NCI-H1417 treated with DMSO at 0.1 percent for 48 hours (cell line): ENCODE measurements at places on chromosomes 7 and 10.

DNA sequence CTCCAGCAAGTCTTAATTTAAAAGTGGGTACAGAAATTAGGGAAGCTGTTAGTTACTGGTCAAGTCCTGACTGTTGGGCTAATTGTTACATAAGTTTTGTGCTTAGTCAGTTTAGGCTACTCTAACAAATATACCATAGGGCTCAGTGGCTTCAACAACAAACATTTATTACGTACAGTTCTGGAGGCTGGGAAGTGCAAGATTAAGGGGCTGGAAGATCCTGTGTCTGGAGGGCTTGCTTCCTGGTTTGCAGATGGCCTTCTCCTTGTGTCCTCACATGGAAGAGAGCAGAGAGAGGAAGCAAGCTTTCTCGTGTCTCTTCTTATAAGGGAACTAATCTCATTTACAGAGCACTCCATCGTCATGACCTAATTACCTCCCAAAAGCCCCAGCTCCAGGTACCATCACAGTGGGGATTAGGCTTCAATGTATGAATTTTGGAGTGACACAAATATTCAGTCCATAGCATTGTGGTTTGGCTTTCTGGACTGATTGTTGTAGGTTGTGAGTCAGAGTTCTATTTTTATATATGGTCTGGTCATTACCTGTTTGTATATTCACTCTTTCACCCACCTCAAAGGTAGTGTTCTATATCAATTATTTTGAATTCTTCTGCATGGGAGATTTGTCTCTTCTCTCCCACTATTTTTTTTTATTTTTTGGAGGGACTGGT, 17.1 kb downstream of the ST7 start:
- no peak for DNase-seq

DNA sequence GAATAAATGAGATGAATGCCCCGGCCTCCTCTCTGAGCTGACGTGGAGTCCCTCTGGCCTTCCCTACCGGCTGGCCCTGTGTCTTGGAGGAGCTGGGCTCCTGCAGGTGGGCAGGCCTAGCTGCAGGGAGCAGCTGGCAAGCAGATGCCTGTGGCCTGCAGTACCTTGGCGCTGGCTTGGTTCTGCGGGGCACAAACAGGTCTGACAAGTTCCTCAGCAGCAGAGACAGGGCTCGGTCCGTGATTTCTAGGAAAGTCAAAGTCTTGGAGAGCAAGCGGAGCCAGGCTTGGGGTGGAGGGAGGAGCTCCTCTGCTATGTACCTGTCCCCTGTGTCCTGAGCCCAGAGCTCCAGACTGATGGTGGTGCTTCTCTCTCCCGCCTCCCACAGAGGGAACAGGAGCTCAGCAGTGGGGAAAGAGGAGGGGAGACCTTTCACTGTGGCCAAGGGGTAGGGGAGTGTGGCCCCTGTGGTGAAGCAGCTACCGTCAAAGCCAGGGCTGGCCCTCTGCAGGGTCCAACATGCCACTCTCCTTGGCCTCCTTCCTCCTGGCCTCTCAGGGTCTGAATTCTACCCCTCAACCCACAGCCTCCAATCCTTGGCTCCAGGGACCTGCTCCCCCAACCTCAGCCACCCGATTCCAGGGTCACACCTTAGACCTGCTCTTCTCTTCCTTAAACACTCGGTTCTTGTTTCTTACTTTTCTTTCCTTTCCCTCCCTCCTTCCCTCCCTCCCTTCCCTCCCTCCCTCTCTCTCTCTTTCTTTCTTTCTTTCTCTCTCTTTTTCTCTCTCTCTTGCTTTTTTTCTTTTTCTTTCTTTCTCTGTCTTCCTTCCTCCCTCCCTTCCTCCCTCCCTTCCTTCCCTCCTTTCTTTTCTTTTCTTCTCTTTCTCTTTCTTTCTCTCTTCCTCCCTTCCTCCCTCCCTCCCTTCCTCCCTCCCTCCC, 20.1 kb downstream of the MYL10 start:
- no peak for DNase-seq

GRCh38 chr10:123643315-123643714, 22.8 kb upstream of the GPR26 start:
- DNase-seq, result no peak

- peak; percentile 41 for DNase-seq
Observed at GRCh38 chr7:31443457-31443856, 70.4 kb upstream of the ITPRID1 start.

- no peak for DNase-seq
Observed at GRCh38 chr7:121339082-121339481, 10.3 kb downstream of the WNT16 start.

- DNase-seq, result no peak
Observed at GRCh38 chr7:156753630-156754029, 113.1 kb downstream of the RNF32 start.

DNA sequence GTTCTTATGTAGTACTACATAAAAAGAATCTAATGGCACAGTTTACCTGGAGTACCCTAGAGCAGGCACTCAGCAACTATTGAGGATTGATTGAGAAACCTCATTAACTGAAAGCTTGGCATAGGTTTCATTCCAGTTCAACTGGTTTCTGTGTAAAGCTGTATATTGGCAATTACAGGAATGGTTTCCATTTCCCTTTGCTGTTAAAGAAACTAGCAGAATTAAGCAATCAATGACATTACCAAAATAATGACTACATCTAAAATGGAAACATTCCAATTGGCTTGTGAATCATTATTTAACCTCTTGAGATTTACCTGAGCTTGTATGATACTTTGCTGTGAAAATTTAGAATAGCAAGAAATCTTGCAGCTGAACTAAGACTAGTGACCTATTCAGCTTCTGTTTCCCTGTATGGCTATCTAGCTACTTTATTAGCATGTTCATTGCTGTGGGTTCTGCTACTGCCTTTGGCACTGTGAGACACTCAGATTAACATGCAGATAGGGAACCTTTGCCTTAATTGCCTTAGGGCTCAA, 33.5 kb upstream of the CADPS2 start:
- no peak for DNase-seq

DNA sequence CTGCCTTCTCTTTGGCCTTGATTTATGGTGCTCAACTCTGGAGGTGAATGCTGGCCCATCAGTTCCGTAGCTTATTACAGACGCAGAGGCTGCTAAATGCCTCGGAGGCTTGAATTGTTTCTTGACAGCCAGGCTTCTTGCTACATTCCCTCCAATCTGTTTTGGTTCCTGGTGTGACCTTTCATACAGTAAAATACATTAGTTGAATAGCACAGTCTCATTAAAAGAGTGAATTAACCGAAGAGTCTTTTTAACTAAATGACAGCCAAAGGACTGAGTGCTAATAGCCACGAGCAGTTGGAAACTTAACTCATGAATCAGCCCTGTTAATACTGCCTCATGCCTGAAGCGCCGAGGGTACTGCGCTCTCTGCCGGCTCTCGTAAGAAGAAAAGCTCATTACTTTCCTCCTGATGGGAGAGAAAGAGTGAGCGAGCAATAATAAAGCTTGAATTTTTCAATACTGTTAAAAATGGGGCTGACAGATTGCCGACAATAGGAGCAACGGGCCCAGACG, 236.4 kb upstream of the GPR26 start:
- DNase-seq, result peak; percentile 2

GRCh38 chr7:67423065-67423464, 426.4 kb downstream of the TYW1 start:
- no peak for DNase-seq

GRCh38 chr7:33982425-33982786, 77.1 kb downstream of the BMPER start:
- DNase-seq, result no peak
